Activated CD4-positive, alpha-beta T cell treated with anti-CD3 and anti-CD28 coated beads, Interleukin-2, amount 10 ng/mL, durations not matched to agents 7 days and 5 days (primary cell): ENCODE measurements at places on chromosomes 11 and 22. TPM values are rescaled to one million over a fixed set of nuclear protein-coding genes. Genes with fewer than 3 reads are reported as not detected.

Gene TSPAN18
- 22.9 TPM for total RNA-seq

Gene HBE1
- not detected for total RNA-seq

Gene RAB6A
- total RNA-seq = 82.1 TPM

Gene NXPE4
- total RNA-seq = not detected

Gene APOC3
- total RNA-seq = not detected

Gene OR51A7
- not detected for total RNA-seq

Gene ADAMTS15
- 0.04 TPM for total RNA-seq

Gene UBQLN3
- total RNA-seq = not detected

Gene CRYBB3
- 0.57 TPM for total RNA-seq

Gene C11orf16
- not detected for total RNA-seq

Gene GRAP2
- total RNA-seq = 137 TPM

Gene FSHB
- total RNA-seq = not detected

Gene SAA4
- not detected for total RNA-seq

Gene MISFA
- 0.67 TPM for total RNA-seq

Gene LYVE1
- not detected for total RNA-seq

Gene UBASH3B
- 15.8 TPM for total RNA-seq

Gene OR52H1
- 0.37 TPM for total RNA-seq

GRCh38 chr11:33412241-33412640 is 155.1 kb downstream of the HIPK3 start:
- no peaks in the 10 kb centered on the region for H3K4me1 ChIP-seq
- H3K27me3 ChIP-seq = peaks cover 24% of the 10 kb centered on the region
- no peak overlapping the region for H3K27ac ChIP-seq

DNA sequence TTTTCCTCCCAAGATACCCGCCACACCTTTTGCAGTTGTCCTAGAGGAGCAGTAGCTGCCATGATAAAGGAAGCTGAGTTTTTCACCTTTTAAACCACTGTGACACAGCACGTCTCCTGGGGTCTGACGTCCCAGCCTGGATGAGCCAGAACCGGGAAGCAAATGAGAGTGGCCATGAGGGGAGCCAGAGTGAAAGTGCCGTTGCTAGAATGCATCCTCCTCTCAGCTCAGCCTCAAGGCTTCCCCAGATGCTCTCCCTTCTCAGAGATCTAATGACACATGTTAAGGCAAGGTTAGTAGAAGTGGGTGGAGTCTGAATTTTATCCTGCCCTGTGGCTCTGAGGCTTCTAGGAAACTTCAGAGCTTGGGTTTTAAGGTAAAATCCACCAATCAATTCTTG is 23.4 kb upstream of the HTR3A start:
- H3K36me3 ChIP-seq = no peaks in the 10 kb centered on the region
- DNase-seq = no peak
- no peak overlapping the region for H3K4me3 ChIP-seq
- peaks cover 9% of the 10 kb centered on the region for H3K27me3 ChIP-seq
- no peaks in the 10 kb centered on the region for H3K4me1 ChIP-seq
- no peak overlapping the region for H3K27ac ChIP-seq

DNA sequence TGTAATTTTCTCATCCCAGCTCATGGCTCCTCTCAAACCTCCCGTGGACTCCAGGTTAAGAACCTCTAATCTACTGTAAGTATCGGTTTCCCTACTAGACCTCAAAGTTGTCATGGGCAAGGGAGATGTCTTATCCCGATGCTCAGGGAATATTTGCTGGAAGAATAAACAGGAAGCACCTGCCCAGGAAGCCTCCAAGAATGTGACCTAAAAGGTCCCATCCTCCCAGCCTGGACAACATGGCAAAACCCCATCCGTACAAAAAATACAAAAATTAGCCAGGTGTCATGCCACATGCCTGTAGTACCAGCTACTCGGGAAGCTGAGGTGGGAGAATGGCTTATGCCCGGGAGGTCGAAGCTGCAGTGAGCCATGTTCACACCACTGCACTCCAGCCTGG is 62.4 kb downstream of the APOL1 start:
- no peak overlapping the region for H3K27ac ChIP-seq
- H3K4me1 ChIP-seq = peaks cover 3% of the 10 kb centered on the region
- H3K4me3 ChIP-seq = no peak overlapping the region
- H3K27me3 ChIP-seq = no peaks in the 10 kb centered on the region

- H3K4me1 ChIP-seq = no peaks in the 10 kb centered on the region
- no peaks in the 10 kb centered on the region for H3K36me3 ChIP-seq
- no peak for DNase-seq
These were observed 16.4 kb upstream of the CASP4 start for GRCh38 chr11:104984808-104985207.

- H3K27ac ChIP-seq = no peak overlapping the region
- H3K4me3 ChIP-seq = no peak overlapping the region
- no peaks in the 10 kb centered on the region for H3K36me3 ChIP-seq
These were observed 82.3 kb downstream of the FDX1 start for GRCh38 chr11:110512026-110512425.

GRCh38 chr11:61862714-61863547 is 28.4 kb downstream of the FADS3 start:
- H3K27ac ChIP-seq = no peak overlapping the region
- H3K4me1 ChIP-seq = no peaks in the 10 kb centered on the region
- no peak for DNase-seq
- H3K36me3 ChIP-seq = peaks cover 26% of the 10 kb centered on the region
- H3K4me3 ChIP-seq = no peak overlapping the region
- no peaks in the 10 kb centered on the region for H3K27me3 ChIP-seq

- no peak overlapping the region for H3K27ac ChIP-seq
- peaks cover 6% of the 10 kb centered on the region for H3K4me1 ChIP-seq
- H3K36me3 ChIP-seq = no peaks in the 10 kb centered on the region
- peaks cover 6% of the 10 kb centered on the region for H3K27me3 ChIP-seq
- no peak overlapping the region for H3K4me3 ChIP-seq
These were observed 249.3 kb downstream of the KIRREL3 start for GRCh38 chr11:126751242-126751641.

- DNase-seq = no peak
- H3K4me3 ChIP-seq = no peak overlapping the region
- H3K36me3 ChIP-seq = no peaks in the 10 kb centered on the region
- peaks cover 2% of the 10 kb centered on the region for H3K27me3 ChIP-seq
These were observed 71.2 kb downstream of the FBXO7 start for GRCh38 chr22:32545801-32546200.

GRCh38 chr22:24875862-24876506 is 70.0 kb downstream of the SGSM1 start:
- H3K4me3 ChIP-seq = no peak overlapping the region
- DNase-seq = peak; percentile 46
- no peak overlapping the region for H3K27ac ChIP-seq
- no peaks in the 10 kb centered on the region for H3K27me3 ChIP-seq
- H3K36me3 ChIP-seq = no peaks in the 10 kb centered on the region

- H3K4me1 ChIP-seq = peaks cover 61% of the 10 kb centered on the region
- H3K27ac ChIP-seq = peak overlapping the region; percentile 91
- peaks cover 28% of the 10 kb centered on the region for H3K36me3 ChIP-seq
- H3K27me3 ChIP-seq = no peaks in the 10 kb centered on the region
These were observed 733 bp downstream of the TRIM5 start for GRCh38 chr11:5684036-5684645.

GRCh38 chr11:35947437-35947836 is 3.6 kb downstream of the LDLRAD3 start:
- H3K27ac ChIP-seq = no peak overlapping the region
- H3K27me3 ChIP-seq = peaks cover 41% of the 10 kb centered on the region
- H3K4me3 ChIP-seq = no peak overlapping the region
- peaks cover 4% of the 10 kb centered on the region for H3K4me1 ChIP-seq
- DNase-seq = no peak
- no peaks in the 10 kb centered on the region for H3K36me3 ChIP-seq

DNA sequence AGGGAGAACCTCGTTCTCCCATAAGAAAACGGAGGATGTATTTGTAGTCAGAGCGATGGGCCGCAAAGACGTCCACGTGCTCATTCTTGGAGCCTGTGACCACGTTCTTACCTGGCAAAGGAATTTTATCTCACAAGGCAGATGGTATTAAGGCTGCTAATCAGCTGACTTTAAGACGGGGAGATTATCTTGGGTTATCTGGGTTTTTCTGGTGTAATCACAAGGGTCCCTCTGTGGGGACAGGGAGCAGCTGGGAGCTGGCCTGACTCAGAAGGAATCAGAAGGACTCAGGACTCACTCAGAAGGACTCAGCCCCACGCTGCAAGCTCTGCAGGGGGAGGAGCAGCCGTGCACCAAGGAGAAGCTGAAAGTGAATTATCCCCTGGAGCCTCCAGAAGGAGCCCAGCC is 7.5 kb upstream of the SIGIRR start:
- no peak for DNase-seq
- H3K27me3 ChIP-seq = no peaks in the 10 kb centered on the region
- H3K36me3 ChIP-seq = peaks cover 19% of the 10 kb centered on the region
- peaks cover 7% of the 10 kb centered on the region for H3K4me1 ChIP-seq
- no peak overlapping the region for H3K4me3 ChIP-seq

GRCh38 chr22:46175631-46176030 is 25.3 kb downstream of the PPARA start:
- peaks cover 28% of the 10 kb centered on the region for H3K36me3 ChIP-seq
- no peaks in the 10 kb centered on the region for H3K27me3 ChIP-seq
- no peak overlapping the region for H3K27ac ChIP-seq
- no peak for DNase-seq

DNA sequence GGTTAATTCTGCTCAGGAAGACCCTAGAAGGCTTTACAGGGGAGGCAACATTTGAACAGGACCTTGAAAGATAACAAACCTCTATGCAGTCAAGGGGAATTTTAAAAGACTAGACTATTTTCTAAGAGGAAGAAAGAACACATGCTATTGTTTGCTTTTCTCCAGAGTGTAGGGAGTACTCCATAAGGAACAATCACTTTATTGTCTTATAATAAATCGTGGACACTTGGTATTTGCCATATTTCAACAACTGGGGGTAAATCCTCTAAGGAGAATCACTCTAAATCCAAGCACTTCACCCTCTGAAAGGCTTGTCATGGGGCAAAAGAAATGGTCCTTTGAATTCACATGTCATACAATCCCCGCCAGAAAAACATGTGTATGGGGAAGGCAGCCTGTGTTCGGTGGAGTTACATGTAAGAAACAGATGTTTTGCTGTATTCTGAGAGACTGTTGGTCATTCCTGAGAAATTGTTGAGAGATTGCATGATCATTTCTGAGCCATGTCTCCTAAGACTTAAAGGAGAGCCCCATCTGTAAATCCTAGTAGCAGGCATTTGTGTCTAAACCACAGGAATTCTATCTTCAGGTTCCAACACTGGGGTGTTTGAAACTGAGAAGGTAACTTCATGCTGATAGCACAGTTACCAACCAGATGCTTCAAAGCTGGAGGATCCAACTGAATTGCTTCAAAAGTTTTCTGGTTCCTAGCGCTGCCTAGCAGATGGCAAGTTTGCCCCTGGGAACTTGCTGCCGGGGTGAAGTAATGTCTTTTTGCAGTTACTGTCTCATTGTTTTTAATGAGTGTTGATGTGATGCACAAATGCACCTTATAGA is 66.8 kb downstream of the FZD4 start:
- peaks cover 23% of the 10 kb centered on the region for H3K27me3 ChIP-seq
- H3K36me3 ChIP-seq = no peaks in the 10 kb centered on the region
- no peaks in the 10 kb centered on the region for H3K4me1 ChIP-seq
- no peak for DNase-seq

GRCh38 chr11:33187998-33188722 is 26.9 kb upstream of the CSTF3 start:
- H3K27me3 ChIP-seq = no peaks in the 10 kb centered on the region
- H3K4me3 ChIP-seq = no peak overlapping the region
- no peak for DNase-seq
- H3K36me3 ChIP-seq = no peaks in the 10 kb centered on the region

- H3K36me3 ChIP-seq = peaks cover 13% of the 10 kb centered on the region
- H3K4me3 ChIP-seq = peak overlapping the region; percentile 97
- no peaks in the 10 kb centered on the region for H3K27me3 ChIP-seq
These were observed 564 bp downstream of the THAP12 start for GRCh38 chr11:76380159-76380976.

- peaks cover 7% of the 10 kb centered on the region for H3K27me3 ChIP-seq
- no peak overlapping the region for H3K4me3 ChIP-seq
- H3K27ac ChIP-seq = no peak overlapping the region
- DNase-seq = no peak
- peaks cover 15% of the 10 kb centered on the region for H3K4me1 ChIP-seq
These were observed 5.5 kb downstream of the CATSPER1 start for GRCh38 chr11:66020618-66021357.

DNA sequence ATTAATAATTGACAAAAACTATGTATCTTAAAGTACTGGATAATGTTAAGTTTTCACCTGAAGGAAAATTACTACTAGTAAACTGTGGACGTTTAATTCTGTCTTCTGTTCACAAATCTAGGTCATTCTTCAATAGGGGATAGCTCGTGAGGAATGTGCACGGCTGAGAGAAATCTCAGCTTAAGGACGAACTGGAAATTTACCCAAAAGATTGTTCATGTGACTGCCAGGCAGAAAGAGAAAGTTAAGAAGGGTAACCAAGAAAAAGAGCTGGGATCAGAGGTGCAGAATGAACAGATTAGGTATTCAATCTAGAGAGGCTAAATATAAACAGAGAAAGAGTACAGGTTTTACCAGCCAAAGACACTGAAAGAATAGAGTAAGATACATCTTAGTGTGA is 245.3 kb downstream of the CASP12 start:
- no peak for DNase-seq
- no peaks in the 10 kb centered on the region for H3K27me3 ChIP-seq
- H3K4me3 ChIP-seq = no peak overlapping the region
- H3K4me1 ChIP-seq = peaks cover 49% of the 10 kb centered on the region

DNA sequence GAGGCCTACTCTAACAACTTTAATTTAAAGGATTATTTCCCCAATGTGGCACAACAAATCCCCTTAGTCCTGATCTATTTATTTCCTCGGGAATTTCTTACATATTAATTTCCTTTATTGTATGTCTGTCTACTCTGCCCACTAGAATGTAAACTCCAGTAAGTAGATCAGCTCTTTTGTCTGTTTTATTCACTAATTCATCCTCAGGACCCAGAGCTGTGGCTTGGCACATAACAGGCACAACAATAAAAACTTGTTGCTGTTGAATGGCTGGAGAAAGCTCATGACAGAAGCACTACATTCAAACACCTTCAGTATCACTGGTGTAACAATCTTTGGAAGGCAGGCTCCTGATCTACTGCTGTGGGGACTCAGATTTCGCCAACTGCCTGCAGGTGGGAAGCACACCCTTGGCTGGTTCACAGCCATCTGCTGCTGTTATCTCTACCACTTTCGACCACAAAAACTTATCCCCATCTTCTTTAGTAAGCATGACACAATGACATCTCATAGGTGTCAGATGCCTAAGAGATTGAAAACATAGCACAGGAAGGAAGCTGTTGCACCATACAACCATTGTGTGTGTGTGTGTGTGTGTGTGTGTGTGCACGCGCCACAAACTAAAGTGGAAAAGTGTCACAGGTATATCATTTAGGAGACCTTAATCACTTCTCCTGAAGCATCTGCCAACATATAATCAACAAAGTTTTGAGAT is 11.9 kb downstream of the HIRA start:
- H3K27me3 ChIP-seq = no peaks in the 10 kb centered on the region
- DNase-seq = peak; percentile 59
- H3K36me3 ChIP-seq = peaks cover 19% of the 10 kb centered on the region
- peak overlapping the region; percentile 96 for H3K27ac ChIP-seq
- H3K4me3 ChIP-seq = peak overlapping the region; percentile 51

DNA sequence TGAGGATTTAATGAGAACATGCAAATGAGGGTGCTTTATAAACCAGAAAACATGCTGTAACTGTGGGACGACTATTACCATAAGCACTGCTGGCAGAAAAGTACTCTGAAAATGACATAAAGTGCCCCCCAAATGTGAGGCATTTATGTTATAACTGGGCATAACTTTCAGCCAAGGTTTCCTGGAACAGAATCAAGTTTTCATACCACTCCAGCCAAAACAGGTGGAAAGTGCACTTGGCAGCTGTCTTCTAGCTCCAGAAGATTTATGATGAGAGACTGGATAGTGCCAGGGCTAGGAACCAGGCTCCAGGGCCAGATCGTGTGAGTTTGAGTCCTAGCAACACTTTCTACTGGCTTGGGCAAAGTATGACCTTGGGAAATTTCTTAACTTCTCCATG is 339.2 kb downstream of the TENM4 start:
- no peaks in the 10 kb centered on the region for H3K4me1 ChIP-seq
- H3K27ac ChIP-seq = no peak overlapping the region
- DNase-seq = no peak
- H3K4me3 ChIP-seq = no peak overlapping the region
